IPS DF 6.9 (cell line): ENCODE measurements at places on chromosomes 2 and 18.

GRCh38 chr2:20145497-20146193 is 79.3 kb downstream of the SDC1 start:
- no peak for DNase-seq

GRCh38 chr2:215615803-215616174 is 179.9 kb upstream of the FN1 start:
- no peak for DNase-seq

- no peak for DNase-seq
These were observed 8.4 kb downstream of the PAX3 start for GRCh38 chr2:222290401-222290735.

- no peak for DNase-seq
These were observed 267.6 kb upstream of the LYPD1 start for GRCh38 chr2:132937629-132938028.

DNA sequence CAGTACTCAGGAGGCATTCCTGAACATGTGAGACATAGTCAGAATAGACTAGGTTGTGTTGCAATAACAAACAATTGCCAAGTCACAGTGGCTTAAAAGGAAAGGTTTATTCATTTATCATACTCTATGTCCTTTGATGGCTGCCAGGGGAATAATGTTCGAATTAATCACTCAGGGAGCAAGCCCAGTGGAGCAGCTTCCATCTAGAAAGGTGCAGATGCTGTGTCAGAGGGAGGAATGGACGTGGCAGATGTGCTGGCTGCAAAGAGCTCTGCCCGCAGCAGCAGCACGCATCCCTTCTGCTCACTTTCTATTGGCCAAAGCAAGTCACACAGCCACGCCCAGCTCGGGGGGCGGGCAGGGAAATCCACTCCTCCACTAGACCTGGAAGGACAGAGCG is 105.9 kb upstream of the AQP4 start:
- no peak for DNase-seq

DNA sequence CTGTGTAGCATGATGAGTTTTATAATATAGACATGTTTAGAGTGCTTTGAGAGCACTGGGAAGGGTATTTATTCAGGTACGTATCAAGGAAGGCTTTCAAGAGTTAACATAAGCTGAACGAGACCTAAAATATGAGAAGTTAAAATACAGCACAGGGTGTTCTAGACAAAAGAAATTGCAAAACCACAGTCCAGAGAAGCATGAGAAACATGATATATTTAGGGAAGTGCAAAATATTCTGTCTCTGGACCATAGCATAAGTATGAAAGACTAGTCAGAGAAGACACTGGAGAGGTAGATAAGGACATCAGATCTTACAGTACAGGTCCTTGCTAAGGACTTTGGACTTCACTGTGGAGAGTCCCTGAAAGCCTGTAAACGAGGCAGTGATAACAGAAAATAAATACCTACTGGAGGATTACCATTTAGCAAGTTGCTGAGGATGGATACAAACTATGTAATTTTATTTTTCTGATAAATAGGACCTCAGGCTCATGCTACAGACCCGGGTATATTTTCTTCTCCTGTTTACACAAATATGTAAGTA is 43.7 kb downstream of the FSIP2 start:
- DNase-seq, result no peak

- no peak for DNase-seq
These were observed 566.4 kb upstream of the ID2 start for GRCh38 chr2:8115456-8115855.

- no peak for DNase-seq
These were observed 735.7 kb upstream of the SLC8A1 start for GRCh38 chr2:41187376-41188122.

DNA sequence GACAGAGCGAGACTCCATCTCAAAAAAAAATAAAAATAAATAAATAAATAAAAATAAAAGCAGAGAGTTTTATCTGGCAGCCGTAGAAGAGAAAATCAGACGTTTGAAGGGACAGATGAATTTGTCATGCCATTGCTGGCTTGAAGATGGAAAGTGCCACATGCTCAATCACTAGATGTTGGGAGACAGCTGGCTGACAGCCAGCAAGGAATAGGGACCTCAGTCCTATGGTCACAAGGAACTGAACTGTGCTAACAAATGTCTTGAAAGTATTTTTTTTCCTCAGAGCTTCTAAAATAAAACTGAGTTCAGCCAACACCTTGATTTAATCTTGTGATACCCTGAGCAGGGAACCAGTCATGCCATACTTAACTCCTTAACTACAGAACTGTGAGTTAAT is 65.4 kb downstream of the DTNA start:
- DNase-seq, result no peak

DNA sequence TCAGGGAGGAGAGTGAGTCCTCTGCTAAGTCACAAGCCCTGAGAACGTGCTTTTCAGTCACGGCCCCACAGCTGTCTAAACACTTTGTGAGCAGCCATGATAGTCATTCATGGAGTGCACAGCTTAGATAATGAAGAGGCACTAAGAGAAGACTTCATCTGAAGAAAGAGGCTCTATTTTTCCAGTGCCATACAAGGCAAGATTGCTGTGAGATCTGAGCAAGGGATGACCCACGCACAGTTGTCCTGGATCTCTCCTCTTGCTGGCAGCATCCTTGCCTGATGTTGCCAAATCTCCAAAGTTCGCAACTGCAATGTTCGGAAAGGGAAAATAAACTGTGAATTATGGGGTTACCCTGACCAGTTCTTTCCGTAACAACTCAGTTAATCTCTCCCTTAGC is 418.7 kb downstream of the MEIS1 start:
- no peak for DNase-seq

DNA sequence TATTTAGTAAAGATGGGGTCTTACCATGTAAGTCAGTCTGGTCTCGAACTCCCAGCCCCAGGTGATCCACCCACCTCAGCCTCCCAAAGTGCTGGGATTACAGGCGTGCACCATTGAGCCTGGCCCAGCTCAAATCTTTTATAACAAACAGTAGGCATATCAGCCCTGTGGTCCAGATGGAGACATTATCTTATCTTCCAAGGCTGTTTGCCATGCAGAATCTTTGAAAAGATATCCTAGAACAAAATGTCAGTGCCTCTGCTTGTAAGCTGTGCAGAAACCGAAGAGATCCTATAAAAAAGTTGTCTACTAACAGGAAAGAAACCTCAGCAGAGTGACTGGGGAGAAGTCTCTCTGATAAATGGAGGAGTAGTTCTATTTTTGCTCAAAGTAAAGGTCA is 142.1 kb downstream of the PTH2R start:
- no peak for DNase-seq

DNA sequence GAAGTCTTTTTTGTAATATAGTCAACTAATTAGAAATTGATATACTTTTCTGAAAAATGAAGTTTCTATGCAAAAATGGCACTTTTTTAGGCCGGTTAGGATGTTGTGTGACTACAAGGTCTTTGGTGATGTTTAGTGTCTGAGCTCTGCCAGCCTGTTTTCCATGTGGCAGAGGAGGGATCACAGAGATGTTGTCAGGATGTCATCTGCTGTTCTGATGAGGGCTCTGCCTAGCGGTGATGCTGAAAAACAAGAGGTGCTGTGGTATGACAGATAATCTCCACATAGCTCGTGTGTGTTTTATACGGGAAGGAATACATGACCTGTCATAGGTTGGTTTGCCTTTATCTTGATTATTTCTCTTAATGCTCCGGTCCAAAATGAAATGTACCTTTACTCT is 12.0 kb upstream of the IAH1 start:
- no peak for DNase-seq

- DNase-seq, result no peak
These were observed 34.8 kb downstream of the USP34 start for GRCh38 chr2:61436092-61436491.

- DNase-seq, result no peak
These were observed 5.0 kb downstream of the HPCAL1 start for GRCh38 chr2:10307561-10308156.

DNA sequence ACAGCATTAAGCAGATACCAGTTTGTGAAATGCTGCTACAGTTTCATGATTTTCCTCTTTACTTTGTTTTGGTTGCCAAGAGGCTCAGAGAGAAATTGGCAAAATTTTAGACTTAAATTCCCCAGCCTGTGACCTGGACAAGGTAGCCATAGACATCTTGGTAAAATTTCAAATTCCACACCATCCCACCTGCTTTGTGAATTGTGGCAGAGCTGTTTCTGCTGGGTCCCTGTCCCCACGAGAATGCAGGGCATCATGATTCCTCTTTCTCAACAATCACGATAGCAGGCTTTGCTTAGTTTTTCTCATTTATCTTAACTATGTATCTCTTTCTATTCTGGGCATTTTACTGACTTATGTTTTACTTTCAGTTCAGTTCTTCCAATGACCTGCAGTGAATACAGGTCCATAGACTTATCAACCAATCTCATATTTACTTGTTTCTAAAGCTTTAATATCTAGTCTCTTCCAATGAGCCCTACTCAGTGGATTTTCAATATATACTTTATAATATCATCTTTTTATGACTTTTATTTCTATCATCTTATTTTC is 351.6 kb downstream of the SOCS6 start:
- no peak for DNase-seq

DNA sequence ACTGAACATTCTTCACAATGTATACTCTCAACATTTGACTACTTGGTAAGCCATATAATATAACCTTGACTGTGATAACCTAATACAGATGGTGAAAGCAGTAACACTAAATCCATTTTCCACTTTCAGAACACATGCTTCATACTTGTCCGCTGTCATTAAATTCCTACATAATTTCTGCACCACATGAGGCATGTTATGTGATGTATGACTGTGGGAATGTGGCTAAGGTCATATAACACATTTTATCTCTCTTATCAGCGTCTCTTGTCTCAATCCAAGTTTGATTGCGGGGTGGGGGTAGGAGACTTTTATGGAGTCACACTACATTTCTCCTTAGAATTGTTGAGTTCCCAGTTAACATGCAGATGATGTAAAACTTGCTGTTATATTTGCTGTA is 110.9 kb downstream of the MTCL1 start:
- no peak for DNase-seq

GRCh38 chr18:76565238-76566173 is 70.5 kb upstream of the ZNF516 start:
- DNase-seq, result peak; percentile 43

GRCh38 chr18:35284841-35285240 is 5.2 kb downstream of the ZSCAN30 start:
- no peak for DNase-seq

- DNase-seq, result no peak
These were observed 204.3 kb downstream of the HDAC4 start for GRCh38 chr2:239196474-239197021.

GRCh38 chr2:203341741-203342310 is 13.6 kb downstream of the ABI2 start:
- DNase-seq, result no peak

- DNase-seq, result no peak
These were observed 224.9 kb upstream of the BOD1L2 start for GRCh38 chr18:56921896-56922480.

GRCh38 chr2:212777020-212777491 is 238.5 kb upstream of the ERBB4 start:
- no peak for DNase-seq

GRCh38 chr2:190466819-190467446 is 58.8 kb downstream of the MFSD6 start:
- no peak for DNase-seq

GRCh38 chr2:73339201-73339600 is 45.9 kb upstream of the EGR4 start:
- DNase-seq, result no peak

GRCh38 chr2:8472545-8473323 is 209.1 kb upstream of the ID2 start:
- DNase-seq, result no peak

DNA sequence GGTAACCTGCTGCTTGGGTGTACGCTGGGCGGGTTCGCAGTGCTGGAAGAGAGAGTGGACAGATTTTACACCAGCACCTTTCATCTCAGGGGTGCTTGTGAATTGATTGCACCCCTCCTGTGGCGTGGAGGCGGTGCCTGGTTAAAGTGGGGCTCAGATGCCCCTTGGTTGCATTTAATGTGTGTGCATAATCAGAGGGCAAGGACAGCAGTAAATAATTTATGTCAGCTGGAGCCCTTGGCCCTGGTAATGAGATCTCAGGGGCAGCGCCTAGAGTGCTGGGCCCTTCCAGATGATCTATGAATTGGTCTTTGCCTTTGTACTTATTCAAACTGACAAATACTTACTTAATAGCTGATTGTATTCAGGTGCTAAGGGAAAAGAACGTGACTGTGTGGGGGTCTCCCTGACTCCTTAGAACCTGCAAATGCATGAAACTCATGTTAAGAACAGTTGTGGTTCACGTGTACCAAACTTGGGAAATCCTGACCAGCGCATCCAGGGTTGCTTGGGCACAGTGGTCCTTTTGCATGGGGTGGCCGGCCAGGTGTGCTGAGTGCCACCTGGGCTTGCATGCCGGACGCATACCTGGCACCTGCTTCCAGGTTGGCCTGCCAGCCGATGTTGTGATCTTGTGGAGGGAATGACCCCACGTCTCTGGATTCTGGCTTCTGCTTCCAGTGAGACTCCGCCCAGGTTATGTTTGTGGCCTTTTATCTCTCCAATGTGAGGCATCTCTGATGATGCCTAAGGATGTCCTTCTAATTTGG is 118.5 kb downstream of the AGAP1 start:
- no peak for DNase-seq

GRCh38 chr2:157258520-157259326 is 1.2 kb downstream of the GALNT5 start:
- DNase-seq, result no peak

DNA sequence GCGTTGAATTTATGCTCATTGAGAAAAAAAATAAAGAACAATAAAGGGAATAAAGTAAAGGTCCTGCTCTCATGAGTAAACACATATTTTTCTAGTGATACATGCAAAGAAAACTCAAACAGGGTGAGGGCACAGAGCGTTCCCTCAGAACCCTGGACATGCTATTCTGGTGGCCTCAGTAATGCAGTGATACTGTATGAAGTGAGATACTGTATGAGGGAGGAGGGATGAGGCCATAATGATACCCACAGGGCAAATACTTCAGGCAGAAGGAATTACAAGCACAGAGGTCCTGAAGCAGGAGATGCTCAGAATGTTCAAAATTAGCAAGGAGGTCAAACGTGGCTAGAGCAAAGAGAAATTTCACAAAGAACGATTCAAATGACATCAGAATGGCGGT is 28.4 kb upstream of the RNU4ATAC start:
- DNase-seq, result no peak

DNA sequence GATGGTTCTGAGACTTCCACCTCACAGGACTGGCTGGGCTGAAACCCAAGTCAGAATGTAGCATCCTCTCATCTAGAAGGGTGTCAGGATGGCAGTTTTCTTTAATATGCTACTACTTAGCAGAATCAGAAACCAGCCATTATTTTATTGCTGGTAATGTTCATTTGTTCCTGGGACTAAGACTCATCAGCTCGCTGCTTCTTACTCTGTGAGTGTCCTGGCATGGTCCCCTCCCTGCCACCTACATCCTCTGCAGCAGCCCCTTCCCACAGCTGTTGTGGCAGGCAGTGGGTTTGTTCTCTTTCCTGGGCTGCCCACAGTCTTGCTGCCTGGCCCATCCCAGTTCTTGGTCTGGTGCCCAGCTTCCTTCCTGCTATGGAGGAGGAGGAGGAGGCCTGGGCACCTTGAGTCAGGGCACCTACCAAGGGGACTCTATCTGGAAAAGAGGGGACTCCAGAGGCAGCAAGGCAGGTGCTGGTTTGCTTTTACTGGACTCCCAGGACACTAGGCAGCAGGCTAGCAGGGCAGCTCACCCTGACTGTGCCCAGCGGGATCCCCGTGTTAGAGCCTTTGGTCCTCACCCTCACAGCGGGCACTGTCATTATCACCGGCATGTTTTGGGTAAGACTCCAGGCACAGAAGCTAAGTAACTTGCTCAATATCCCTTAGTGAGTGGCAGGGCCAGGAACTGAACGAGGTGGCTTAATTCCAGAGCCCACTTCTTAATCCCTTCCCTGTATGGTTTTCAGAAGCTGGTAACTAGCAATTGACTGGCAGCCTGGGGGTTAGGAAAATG is 62.1 kb downstream of the LRRFIP1 start:
- no peak for DNase-seq

- DNase-seq, result no peak
These were observed 50.0 kb downstream of the GPD2 start for GRCh38 chr2:156486147-156486546.
